ENCODE measurements at places on chromosomes 13 and 19.

- DNase-seq: peak; percentile 53
Observed at GRCh38 chr19:58385891-58386575, 1.0 kb upstream of the RPS5 start.

DNA sequence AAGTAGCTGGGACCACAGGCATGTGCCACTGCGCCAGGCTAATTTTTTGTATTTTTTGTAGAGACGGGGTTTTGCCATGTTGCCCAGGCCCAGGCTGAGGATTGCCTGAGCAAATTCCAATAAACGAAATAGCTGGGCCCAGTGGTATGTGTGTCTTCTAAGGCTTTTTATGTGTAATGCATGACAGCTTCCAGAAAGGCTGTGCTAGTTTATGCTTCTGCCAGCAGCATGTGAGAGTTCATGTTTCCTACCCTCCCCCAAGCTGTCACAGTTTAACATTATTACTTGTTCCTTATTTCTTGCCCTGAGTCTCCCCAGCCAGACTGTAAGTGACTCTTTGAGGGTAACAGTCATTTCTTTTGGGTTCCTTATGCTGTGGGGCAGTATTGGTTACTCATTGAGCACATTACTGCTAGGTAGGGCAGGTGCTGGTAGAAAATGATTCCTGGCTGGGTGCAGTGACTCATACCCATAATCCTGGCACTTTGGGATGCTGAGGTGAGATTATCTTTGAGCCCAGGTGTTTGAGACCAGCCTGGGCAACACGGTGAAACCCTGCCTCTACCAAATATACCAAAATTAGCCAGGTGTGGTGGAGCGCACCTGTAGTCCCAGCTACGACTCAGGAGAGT, 13.6 kb downstream of the GPATCH1 start:
- no peak for DNase-seq

- no peak for DNase-seq
Observed at GRCh38 chr13:32041429-32041828, 9.9 kb downstream of the FRY start.

- no peak for DNase-seq
Observed at GRCh38 chr19:28019371-28019770, 1193.6 kb downstream of the UQCRFS1 start.

DNA sequence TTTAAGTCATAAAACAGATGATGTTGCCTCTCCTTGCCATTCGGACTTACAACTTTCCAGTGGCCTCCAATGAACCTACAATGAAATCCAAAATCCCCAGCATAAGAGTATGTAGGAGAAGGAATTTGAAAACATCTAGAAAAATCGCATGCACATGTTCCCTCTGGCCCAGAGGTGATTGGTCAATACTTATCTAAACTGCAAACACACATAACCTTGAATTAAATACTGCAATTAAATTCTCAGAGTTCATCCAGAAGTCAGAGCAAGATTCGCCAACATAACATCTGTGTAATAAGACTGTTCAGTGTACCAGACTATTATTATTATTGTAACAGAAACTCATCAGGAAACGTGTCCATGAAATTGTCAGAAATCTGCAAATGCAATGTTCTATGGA, 82.2 kb upstream of the USP29 start:
- DNase-seq: no peak

DNA sequence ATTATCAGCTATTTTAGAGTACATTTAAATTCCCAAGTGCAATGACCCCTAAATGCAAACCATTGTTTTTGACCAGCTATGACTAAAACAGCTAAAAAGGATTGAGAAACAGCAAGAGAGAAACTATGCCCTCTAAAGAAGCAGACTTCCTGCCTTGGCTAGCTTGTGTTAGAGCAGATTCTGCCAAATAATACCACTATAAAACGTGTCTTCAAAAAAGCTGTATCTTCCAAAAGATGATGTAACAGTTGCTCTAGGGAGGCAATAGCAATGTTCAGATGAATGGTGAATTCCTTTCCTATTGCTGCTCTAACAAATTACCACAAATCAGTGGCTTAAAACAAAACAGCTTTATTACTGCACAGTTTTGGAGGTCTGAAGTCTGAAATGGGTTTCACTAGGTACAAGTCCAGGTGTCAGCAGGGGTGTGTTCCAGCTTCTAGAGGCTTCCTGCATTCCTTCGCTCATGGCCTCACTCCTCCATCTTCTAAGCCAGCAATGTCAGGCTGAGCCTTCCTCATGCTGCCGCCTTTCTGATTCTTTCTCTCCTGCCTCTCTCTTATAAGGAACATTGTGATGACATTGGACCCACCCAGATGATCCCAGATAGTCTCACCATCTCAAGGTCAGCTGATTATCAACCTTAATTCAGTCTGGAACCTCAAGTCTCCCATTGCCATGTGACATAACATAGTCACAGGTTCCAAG, 84.5 kb downstream of the LRRC63 start:
- no peak for DNase-seq

- DNase-seq: no peak
Observed at GRCh38 chr13:54536112-54536511, 1507.5 kb downstream of the OLFM4 start.

DNA sequence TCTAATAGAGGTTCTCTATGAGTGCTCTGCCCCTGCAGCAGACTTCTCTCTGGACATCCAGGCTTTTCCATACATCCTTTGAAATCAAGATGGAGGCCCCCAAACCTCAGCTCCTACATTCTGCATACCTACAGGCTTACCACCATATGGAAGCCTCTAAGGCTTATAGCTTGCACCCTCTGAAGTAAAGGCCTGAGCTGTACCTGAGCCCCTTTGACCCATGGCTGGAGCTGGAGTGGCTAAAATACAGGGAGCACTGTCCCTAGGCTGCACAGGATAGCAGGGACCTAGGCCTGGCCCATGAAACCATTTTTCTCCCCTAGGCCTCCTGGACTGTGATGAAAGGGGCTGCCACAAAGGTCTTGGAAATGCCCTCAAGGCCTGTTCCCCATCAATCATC, 1086.1 kb upstream of the MIR17HG start:
- DNase-seq: no peak

- DNase-seq: no peak
Observed at GRCh38 chr13:66275416-66275815, 954.7 kb downstream of the PCDH9 start.

DNA sequence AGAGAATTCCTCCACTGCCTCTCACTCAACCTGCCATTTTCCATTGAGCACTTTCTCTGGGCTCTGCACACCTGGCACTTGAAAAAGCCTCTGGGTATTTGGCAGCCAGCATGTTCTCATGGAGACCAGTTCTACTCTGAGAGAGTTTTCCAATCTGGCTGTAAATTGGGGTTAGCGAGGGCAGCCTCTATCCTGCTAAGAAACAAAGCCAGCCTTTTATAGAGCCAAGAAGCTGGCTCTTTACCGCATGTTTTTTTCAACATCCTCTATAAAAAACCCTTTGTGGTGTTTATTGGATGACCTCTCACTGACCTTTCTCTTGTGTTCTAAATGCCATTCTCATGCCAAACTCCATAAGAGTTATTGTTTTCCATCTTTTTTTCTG, 52.6 kb upstream of the RCBTB2 start:
- peak; percentile 75 for DNase-seq

DNA sequence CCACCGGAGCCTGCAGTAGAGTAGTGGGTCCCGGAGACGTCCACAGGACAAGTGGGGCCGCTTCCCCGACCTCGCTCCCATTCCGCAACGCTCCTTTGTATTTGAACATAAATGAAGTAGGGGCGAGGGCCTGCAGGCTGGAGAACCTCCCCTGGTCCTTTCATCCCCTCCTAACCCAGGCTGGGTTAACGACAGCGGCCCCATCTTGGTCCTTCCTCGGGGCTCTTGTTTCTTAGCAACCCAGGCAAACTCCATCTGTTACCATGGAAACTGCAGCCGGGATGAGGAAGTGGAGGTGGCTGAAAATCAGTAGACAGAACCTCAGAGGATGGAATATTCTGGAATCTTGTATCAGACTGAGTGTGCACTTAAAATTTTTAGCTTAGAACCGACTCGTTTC, 132.6 kb upstream of the USP29 start:
- DNase-seq: no peak

GRCh38 chr13:59689057-59689456, 474.7 kb downstream of the DIAPH3 start:
- DNase-seq: no peak

All from islet precursor cell (in vitro differentiated cells).